Heart right ventricle (tissue), 16 donors: ENCODE measurements at places on chromosomes 7 and 10.
A peak's percentile ranks its signal among the peaks of the same experiment; 100 is the strongest.

DNA sequence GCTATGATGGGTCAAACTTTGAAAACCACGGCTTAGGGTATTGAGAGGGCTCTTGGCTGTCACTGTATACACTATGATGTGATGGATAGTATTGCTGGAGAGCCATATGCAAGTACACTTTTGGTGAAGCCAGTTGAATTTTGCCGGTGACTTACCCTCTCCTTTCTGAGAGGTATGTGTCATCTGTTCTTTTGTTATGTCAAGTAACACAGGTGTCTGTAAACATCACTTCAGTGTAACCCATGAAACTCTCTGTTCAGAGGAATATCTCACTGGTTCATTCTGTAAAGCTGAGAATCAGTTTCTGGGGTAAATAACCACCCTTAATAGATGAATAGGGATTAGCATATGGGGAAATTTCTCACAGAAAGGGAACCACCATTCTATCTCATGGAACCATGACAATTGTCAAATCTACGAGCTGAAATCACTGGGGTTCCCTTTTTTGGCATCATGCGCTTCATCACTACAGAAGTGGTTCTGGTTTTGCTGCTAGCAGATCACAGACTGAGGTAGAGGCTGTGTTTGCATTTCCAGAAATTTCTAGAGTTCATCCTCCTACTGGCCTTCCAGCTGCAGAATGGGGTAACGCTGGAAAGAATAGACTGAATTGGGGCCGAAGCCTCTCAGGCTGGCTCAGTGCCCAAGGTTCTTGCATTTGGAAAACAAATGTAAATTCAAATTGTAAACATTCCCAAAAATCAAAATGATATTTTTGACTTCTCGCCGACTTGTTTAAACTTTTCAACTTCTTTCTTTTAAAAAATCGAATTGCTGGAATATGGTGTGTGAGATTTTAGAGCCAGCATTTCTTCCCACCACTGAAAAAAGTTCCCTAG, 83.3 kb upstream of the CREB5 start:
- DNase-seq, result no peak
- H3K4me3 ChIP-seq, result no peak overlapping the region
- H3K27ac ChIP-seq, result no peak overlapping the region
- H3K4me1 ChIP-seq, result no peaks in the 10 kb centered on the region

DNA sequence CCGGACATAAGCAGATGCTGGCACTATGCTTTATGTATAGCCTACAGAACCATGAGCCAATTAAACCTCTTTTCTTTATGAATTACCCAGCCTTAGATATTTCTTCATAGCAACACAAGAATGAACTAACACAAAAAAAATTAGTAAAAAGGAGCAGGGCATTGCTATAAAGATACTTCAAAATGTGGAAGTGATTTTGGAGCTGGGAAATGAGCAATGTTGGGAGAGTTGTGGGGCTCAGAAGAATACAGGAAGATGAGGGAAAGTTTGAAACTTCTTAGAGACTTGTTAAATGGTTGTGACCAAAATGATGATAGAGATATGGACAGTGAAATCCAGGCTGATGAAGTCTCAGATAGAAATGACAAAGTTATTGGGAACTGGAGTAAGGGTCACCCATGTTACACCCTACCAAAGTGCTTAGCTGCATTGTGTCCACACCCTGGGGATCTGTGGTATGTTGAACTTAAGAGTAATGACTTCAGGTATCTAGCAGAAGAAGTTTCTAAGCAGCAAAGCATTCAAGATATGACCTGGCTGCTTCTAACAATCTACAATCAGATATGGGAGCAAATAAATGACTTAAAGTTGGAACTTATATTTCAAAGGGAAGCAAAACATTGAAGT, 24.2 kb downstream of the PNLIPRP3 start:
- H3K27me3 ChIP-seq, result no peaks in the 10 kb centered on the region
- DNase-seq, result no peak
- H3K36me3 ChIP-seq, result no peaks in the 10 kb centered on the region
- H3K4me3 ChIP-seq, result no peak overlapping the region
- no peak overlapping the region for H3K27ac ChIP-seq

DNA sequence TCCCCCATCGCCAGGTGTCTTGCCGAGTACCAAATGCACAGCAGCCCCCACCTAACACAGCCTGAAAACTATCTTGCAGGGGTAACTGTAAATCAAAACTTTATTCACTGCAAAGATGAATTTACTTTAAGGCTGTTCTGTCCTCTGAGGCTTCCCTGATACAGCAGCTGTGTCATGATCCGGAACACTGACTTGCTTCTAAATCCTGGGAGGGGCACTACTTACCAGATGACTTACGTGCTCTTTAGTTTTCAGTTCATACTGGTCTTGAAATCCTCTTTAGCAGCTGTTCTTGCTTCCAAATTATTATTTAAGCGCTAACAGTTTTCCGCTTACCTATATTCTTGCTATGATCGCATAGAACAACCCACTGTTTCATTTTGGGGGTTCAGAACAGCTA, 4.9 kb downstream of the DYNC1I1 start:
- no peak for DNase-seq
- H3K36me3 ChIP-seq, result no peaks in the 10 kb centered on the region
- H3K4me1 ChIP-seq, result peaks cover 21% of the 10 kb centered on the region
- no peak overlapping the region for H3K4me3 ChIP-seq

- peaks cover 12% of the 10 kb centered on the region for H3K4me1 ChIP-seq
- peak; percentile 71 for DNase-seq
- no peak overlapping the region for H3K27ac ChIP-seq
- H3K36me3 ChIP-seq, result no peaks in the 10 kb centered on the region
Observed at GRCh38 chr7:117119192-117119924, 166.1 kb downstream of the ST7 start.

GRCh38 chr7:70005891-70006260, 407.6 kb downstream of the AUTS2 start:
- DNase-seq, result no peak
- H3K36me3 ChIP-seq, result no peaks in the 10 kb centered on the region
- no peak overlapping the region for H3K4me3 ChIP-seq
- no peaks in the 10 kb centered on the region for H3K27me3 ChIP-seq
- peaks cover 22% of the 10 kb centered on the region for H3K4me1 ChIP-seq

DNA sequence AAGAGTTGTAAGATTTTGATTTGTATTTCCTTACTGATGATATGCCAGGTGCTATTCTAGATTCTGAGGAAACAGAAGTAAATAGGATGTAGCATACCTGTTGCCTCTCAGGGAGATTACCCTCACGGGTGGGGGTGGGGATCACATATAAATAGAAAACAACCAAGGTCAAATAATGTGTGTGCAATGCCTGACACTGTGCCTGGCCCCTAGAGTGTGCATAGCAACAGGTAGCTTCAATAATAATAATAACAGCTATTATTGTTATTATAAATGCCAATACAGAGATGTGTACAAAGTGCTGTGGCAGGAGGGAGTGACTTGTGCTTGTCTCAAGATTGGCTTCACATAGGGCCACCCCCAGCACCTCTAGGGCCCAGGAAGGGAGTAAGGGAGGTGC, 24.0 kb downstream of the CNNM1 start:
- H3K27ac ChIP-seq, result no peak overlapping the region
- DNase-seq, result no peak
- H3K27me3 ChIP-seq, result peaks cover 19% of the 10 kb centered on the region
- no peaks in the 10 kb centered on the region for H3K4me1 ChIP-seq
- no peak overlapping the region for H3K4me3 ChIP-seq

DNA sequence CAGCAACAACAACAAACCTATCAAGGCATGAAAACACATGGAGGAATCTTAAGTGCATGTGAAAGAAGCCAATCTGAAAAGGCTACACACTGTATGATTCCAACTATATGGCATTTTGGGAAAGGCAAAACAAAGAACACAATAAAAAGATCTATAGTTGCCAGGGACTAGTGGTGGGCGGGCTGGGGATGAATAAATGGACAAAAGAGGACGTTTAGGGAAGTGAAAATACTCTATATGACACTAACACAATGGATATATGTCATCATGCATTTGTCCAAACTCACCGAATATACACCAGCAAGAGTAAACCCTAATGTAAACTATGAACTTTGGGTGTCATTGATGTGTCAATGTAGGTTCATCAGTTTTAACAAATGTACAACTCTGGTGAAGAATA, 89.1 kb downstream of the SEMA3E start:
- no peak overlapping the region for H3K4me3 ChIP-seq
- no peak overlapping the region for H3K27ac ChIP-seq
- H3K27me3 ChIP-seq, result no peaks in the 10 kb centered on the region
- DNase-seq, result no peak
- no peaks in the 10 kb centered on the region for H3K36me3 ChIP-seq
- H3K4me1 ChIP-seq, result no peaks in the 10 kb centered on the region

- H3K27me3 ChIP-seq, result no peaks in the 10 kb centered on the region
- H3K4me1 ChIP-seq, result no peaks in the 10 kb centered on the region
- no peak for DNase-seq
- no peak overlapping the region for H3K27ac ChIP-seq
- H3K36me3 ChIP-seq, result no peaks in the 10 kb centered on the region
Observed at GRCh38 chr10:10489805-10490571, 527.7 kb upstream of the CELF2 start.

- no peaks in the 10 kb centered on the region for H3K27me3 ChIP-seq
- peak overlapping the region; percentile 71 for H3K27ac ChIP-seq
- peak; percentile 48 for DNase-seq
- H3K36me3 ChIP-seq, result no peaks in the 10 kb centered on the region
Observed at GRCh38 chr10:124632064-124632531, 112.1 kb downstream of the FAM53B start.

DNA sequence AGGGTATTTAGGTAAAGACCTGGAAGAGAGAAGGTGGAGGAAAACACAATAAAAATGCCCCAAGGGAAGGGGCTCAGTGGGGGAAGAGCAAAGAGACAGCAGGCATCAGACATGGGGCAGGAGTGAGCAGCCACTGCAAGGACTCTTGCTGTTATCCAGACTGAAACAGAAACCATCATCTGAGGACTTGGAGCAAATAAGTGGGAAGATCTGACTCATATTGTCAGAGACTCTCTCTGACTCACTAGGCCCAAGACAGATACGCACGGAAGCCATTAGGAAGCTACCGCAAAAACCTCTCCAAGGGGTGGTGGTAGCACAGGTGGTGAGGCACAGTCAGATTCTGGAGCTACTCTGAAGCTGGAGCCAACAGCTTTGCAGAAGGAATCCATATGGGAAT, 110.7 kb downstream of the RNF32 start:
- no peaks in the 10 kb centered on the region for H3K4me1 ChIP-seq
- no peak overlapping the region for H3K4me3 ChIP-seq
- H3K27me3 ChIP-seq, result no peaks in the 10 kb centered on the region
- H3K27ac ChIP-seq, result no peak overlapping the region

DNA sequence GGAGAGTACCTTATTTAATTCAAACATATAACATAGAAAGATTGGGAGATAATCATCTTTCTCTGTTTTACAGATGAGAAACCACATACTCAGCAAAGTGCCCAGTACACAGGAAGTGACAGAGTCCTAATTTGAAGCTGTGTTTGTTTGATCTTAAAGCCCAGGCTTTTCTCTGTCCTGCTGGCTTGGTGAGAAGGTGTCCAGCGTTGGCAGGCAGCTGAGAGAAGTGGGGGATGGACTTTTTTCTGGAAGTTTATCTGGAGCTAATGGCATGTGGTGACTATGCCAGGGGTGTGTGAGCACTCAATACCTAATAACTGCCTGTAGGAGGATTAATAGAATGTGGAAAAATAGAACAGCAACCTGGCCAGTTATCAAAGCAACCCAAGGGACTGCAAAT, 60.8 kb downstream of the NPSR1 start:
- no peak overlapping the region for H3K27ac ChIP-seq
- no peak for DNase-seq
- no peaks in the 10 kb centered on the region for H3K36me3 ChIP-seq
- H3K4me1 ChIP-seq, result no peaks in the 10 kb centered on the region

- H3K4me3 ChIP-seq, result no peak overlapping the region
- H3K27ac ChIP-seq, result no peak overlapping the region
- peaks cover 23% of the 10 kb centered on the region for H3K4me1 ChIP-seq
- H3K27me3 ChIP-seq, result no peaks in the 10 kb centered on the region
- H3K36me3 ChIP-seq, result peaks cover 75% of the 10 kb centered on the region
Observed at GRCh38 chr7:47298636-47299035, 283.3 kb downstream of the TNS3 start.

GRCh38 chr7:146658604-146659003, 542.0 kb downstream of the CNTNAP2 start:
- H3K27me3 ChIP-seq, result no peaks in the 10 kb centered on the region
- H3K4me1 ChIP-seq, result no peaks in the 10 kb centered on the region
- no peak overlapping the region for H3K27ac ChIP-seq

DNA sequence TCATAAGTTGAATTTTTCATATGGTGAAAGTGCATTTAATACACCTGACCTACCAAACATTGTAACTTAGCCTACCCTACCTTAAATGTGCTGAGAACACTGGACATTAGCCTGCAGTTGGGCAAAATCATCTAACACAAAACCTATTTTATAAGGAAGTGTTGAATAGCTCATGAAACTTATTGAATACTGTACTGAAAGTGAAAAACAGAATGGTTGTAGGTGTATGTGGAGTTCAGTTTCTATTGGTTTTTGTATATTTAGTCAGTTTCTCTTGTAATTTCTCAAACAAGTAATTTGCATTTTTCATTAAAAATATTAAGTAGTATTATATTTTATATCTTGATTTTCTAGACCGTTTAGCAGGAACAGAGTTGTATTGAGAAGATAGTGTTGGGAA, 15.3 kb downstream of the CCDC7 start:
- no peak overlapping the region for H3K4me3 ChIP-seq
- H3K36me3 ChIP-seq, result peaks cover 74% of the 10 kb centered on the region
- no peaks in the 10 kb centered on the region for H3K27me3 ChIP-seq
- DNase-seq, result no peak
- H3K27ac ChIP-seq, result no peak overlapping the region

DNA sequence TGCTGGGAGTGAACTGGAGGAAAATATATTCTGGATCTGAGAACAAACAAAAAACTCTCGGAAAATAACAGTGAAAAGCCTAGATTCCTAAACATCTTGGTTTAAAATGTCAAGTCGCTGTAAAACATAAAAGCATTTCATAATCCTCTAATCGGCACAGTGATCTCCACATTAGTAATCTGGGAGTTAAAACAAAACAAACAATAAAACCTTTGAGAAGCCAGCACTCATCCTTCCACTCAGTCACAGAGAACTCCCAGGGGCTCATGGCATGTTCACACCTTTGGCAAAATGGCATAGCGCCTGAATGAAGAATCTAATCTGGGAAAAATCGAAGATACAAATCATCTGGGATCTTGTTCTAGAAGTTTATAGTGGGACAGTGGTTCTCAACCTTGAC, 24.1 kb upstream of the HPS1 start:
- H3K4me3 ChIP-seq, result no peak overlapping the region
- no peak for DNase-seq
- H3K36me3 ChIP-seq, result no peaks in the 10 kb centered on the region
- H3K27ac ChIP-seq, result no peak overlapping the region
- peaks cover 5% of the 10 kb centered on the region for H3K4me1 ChIP-seq

DNA sequence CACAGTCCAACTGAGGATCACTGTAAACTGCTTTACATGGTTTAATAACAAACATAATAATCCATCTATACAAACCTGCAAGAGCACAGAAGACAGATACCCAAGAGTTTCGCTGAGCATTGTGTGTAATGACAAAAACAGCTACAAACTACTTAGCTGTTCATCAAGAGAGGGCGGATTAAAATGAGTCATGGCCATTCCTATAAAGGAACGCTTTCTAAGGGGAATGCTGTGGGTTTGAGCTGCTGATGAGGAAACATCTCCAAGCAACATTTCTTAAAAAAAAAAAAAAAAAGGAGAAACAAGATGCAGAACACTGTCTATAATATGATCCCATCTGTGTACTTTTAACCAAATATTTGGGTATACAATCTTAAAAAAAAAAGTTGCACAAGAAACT, 33.8 kb downstream of the VOPP1 start:
- no peak overlapping the region for H3K4me3 ChIP-seq
- no peaks in the 10 kb centered on the region for H3K27me3 ChIP-seq
- H3K4me1 ChIP-seq, result peaks cover 5% of the 10 kb centered on the region
- no peak overlapping the region for H3K27ac ChIP-seq
- no peaks in the 10 kb centered on the region for H3K36me3 ChIP-seq
